Kidney (tissue), 22 donors: ENCODE measurements at places on chromosomes 2 and 18. TPM values are rescaled to one million over a fixed set of nuclear protein-coding genes. Genes with fewer than 3 reads are reported as not detected.
A peak's percentile ranks its signal among the peaks of the same experiment; 100 is the strongest.

Gene ARHGEF33
- 2.4 TPM for polyA plus RNA-seq

Gene MOGAT1
- not detected for polyA plus RNA-seq

Gene KIF5C
- 1.0 TPM for polyA plus RNA-seq

Gene LCT
- polyA plus RNA-seq = 0.19 TPM

Gene TTC27
- 8.0 TPM for polyA plus RNA-seq

Gene NEURL3
- polyA plus RNA-seq = 11.1 TPM

Gene VSNL1
- polyA plus RNA-seq = 1.0 TPM

Gene AQP12B
- polyA plus RNA-seq = not detected

Gene SKOR2
- polyA plus RNA-seq = not detected

Gene EDAR
- polyA plus RNA-seq = 0.17 TPM

Gene SP110
- 12.7 TPM for polyA plus RNA-seq

- peak; percentile 37 for DNase-seq
These were observed 15.0 kb upstream of the TANC1 start for GRCh38 chr2:158953454-158953853.

DNA sequence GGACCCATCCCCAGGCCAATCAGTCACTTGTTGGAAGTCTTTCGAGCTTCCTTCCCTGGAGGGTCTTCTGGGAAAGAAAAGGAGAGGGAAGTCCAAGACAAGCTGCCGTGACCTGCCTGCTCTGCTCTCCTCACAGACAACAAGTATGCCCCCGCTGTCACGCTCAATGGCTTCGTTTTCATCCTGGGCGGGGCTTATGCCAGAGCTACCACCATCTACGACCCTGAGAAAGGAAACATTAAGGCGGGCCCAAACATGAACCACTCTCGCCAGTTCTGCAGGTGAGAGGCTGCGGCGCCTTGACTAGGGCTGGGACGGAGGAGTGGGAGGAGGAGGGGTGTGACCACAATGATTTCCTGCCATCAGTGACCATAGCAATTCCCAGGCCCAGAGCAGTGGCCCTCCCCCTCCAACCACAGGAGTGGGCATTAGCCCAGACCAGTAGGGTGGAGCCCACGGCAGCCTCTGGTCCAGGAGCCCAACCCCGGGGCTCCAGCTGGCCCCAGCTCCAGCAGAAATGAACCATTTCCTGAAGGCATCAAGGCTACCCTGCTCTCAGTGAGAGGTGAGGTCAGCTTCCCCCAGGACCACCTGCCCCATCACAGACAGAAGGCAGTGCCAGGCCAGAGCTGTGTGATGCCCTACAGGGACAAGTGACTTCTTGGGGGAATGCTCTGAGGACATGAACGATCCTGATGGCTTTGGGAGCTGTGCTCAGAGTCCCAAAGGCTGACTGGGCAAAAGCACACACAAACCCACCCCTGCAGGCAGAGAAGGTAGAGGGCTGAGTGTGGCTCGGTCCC, 223.1 kb downstream of the ATAD2B start:
- DNase-seq = no peak

- no peak for DNase-seq
These were observed 42.8 kb upstream of the SGPP2 start for GRCh38 chr2:222381566-222381965.

- no peak for DNase-seq
These were observed 328.4 kb downstream of the CLIP4 start for GRCh38 chr2:29443627-29444026.

DNA sequence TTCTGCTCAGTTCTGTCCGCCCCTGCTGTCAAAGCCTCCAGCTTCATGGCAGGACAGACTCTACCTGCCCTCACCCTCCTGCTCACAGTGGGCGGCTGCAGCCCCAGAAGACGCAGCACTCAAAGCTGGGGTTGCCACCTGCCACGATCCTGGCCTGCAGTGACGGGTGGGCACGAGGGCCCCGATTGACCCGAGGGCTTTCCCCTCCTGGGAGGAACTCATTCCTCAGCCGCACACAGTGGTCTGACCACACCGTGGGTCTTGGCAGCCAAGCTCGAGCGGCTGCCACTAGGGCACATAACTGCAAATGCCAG, 47.1 kb downstream of the HS6ST1 start:
- DNase-seq = no peak

DNA sequence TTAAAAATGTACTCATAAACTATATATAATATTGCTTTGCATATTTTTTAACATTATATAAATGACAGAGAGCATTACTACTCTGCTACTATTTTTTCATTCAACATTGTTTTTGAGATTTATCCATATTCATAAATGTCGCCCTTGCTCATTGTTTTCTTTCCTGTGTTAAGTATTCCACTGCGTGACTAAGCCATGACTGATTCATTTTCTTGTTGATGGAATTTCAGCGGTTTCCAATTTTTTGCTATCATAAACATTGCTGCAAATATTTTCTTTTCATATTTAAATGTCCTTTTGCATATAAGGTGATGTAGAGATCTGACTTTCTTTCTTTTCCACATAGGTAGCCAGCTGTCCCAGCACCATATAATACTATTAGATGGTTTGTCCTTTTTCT, 57.6 kb downstream of the SFXN5 start:
- no peak for DNase-seq

DNA sequence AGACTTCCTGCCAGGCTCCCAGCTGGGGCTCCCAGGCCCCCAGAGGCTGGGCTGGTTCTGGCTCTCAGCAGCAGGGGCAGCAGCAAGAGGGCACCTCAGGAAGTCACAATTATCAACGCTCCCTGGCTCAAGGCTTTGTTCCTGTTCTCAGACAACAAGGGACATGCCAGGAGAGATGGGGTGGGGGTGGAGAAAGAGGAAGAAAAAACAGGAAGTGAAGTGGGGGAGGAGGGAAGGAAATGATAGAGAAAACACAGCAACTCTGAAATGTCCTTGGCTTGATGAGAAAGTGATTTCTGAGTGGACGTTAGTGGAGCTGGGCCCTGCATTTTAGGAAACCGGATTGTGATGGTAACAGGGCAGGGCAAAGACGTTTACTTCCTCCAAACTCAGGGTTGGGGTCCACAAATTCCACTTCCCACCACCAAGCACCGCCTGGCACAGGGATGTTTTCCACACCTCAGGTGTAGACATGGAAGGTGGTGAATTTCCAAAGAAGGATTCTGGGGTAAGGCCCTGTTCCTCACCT, 40.4 kb downstream of the CYRIA start:
- no peak for DNase-seq

DNA sequence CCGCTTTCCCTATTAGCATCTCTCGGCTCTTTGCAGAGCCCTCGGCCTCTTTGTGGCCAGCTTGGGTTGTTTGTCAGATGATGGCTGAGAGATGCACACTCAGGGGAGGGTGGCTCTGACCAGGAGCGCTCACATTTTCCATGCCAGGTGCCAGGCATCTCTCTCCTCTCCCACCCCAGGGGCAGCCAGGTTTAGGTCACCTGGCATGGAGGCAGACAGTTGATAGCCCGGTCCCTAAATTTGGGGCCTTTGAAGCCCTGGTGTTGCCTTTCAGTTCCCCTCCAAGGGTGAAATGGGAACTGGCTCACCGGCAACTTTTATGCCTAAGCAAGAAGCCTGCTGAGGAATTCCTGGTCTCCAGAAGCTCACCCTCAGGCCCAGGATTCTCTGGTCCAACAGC, 19.1 kb downstream of the LBH start:
- no peak for DNase-seq

GRCh38 chr2:201758234-201758633, 22.5 kb downstream of the ALS2 start:
- DNase-seq = peak; percentile 23

GRCh38 chr2:736939-737338, 59.7 kb upstream of the TMEM18 start:
- DNase-seq = no peak

- DNase-seq = peak; percentile 62
These were observed 117.0 kb downstream of the LAMA1 start for GRCh38 chr18:7000484-7001096.

GRCh38 chr18:74683573-74683972, 85.9 kb downstream of the ZNF407 start:
- no peak for DNase-seq

DNA sequence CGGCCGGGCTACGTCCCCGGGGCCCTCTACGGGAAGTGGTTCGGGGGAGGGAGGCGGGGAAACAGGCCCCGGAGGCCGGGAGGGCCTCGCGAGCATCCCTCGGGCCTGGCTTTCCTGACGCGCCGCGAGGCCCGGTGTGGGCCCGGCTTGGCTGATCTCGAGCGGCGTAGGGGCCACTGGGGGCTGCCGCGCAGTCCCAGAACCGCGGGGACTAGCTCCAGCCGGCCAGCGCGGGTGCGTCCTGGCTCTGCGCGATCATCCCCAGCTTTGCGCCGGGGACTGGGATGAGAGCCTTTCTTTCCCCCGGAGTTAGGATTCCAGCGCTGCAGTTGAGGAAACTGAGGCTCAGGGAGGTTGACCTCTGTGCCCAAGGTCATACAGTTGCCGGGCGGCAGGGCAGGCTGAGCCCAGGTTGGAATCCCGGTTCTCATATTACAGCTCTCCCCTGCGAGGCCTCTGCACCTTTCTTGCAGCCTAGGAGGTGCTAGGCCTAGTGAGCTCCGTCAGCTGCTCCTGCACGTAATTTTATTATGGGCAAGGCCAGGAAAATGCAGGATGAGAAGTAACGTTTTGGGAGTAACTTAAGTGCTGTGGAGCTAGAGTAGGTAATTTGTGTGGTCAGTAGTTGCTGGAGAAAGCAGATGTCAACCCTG, 501 bp downstream of the LPIN1 start:
- peak; percentile 50 for DNase-seq

GRCh38 chr2:96885432-96886347, 15.8 kb upstream of the SEMA4C start:
- DNase-seq = no peak

- DNase-seq = no peak
These were observed 36.2 kb downstream of the CAPN13 start for GRCh38 chr2:30770816-30771576.

GRCh38 chr18:22983175-22983574, 50.0 kb downstream of the RBBP8 start:
- DNase-seq = no peak

GRCh38 chr2:44679584-44679983, 261.9 kb upstream of the SIX3 start:
- DNase-seq = no peak

GRCh38 chr2:15984368-15985255, 44.3 kb downstream of the MYCN start:
- peak; percentile 73 for DNase-seq

- no peak for DNase-seq
These were observed 1158.3 kb downstream of the RPIA start for GRCh38 chr2:89849731-89850130.

DNA sequence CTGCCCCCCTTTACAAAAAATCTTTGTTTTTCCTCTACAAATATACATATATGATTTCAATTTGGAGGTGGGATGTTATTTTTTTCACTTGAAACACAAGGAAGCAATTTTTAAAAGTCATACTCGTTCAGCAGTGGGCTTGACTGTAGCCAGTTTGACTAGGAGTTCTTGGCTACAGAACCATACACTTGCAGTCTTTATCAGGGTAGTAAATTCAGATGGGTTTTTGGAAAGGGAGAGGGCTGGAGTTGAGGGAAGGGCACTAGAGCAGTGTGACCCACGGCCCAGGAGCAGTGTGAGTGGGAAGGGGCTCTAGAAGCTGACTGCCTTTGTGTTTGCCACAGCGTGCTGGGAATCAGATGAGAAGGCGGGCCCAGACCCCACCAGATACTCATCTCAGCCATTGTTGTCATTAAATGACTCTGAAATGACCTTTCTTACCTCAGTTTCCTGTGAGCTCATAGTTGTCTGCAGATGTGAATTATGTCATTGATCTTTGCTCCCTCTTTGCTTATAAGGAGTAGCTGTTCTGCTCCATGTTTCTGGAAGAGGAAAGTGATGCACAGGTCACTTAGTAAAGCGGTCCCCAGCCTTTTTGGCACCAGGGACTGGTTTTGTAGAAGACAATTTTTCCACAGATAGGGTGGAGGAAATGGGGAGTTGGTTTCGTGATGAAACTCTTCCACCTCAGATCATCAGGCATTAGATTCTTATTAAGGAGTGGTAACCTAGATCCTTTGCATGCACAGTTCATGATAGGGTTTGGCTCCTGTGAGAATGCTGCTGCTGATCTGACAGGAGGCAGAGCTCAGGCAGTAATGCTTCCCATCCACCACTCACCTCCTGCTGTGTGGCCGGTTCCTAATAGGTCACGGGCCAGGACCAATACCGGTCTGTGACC, 116.8 kb downstream of the SPTBN1 start:
- DNase-seq = no peak

GRCh38 chr2:226489775-226490541, 309.7 kb downstream of the IRS1 start:
- no peak for DNase-seq

DNA sequence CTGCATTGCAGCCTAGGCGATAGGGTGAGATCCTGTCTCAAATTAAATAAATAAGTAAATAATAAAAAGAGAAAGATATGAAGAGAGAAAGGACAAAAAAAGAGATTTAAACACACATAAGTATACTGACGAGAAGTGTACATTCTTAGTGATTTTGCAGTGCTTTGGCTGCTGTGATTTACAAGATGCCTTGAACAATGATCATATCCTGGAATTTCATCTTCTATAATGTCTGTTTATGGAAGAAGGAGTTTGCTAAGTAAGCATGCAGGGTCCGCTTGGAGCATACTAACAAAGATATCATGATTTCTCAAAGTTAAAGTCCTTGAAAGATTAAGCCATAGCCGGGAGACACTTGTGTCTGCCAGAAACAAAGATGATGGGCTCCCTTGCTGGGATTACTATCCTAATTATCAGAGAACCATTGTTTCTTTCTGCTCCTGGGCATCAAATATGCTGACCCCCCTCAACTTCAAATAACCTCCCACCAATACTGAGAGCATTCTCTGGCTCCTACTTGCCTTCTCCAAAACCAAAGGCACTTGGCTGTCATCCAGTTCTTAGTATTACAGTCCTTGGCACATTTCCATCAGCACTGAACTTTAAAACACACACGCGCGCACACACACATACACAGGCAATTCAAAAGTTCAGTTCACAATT, 47.5 kb upstream of the STAM2 start:
- DNase-seq = no peak

- DNase-seq = no peak
These were observed 47.9 kb downstream of the COL3A1 start for GRCh38 chr2:189022053-189022481.
